Stimulated activated CD4-positive, alpha-beta T cell treated with anti-CD3 and anti-CD28 coated beads, Interleukin-15, amount 100 ng/mL, for 48 hours (primary cell): ENCODE measurements at places on chromosomes 2 and 18.

GRCh38 chr2:42250925-42251324, 81.8 kb downstream of the EML4 start:
- DNase-seq: no peak

DNA sequence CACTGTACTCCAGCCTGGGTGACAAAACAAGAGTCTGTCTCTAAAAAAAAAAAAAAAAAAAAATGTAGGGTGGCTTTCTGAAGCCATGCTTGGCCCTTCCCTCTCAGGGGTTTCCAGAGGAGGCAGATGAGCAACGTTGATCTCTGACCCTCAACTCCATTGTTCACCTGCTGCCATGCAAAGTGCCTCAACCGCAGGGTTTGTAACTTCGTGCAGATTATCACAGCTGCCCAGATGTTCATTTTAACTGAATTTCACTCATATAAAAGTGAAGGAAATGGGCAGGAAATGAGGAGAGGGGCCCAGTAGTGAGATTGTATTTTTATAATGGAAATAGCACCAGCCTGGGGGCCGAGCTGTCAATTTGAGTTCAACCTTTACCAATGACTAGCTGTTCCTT, 14.9 kb upstream of the B3GNT2 start:
- no peak for DNase-seq

GRCh38 chr2:226795281-226796011, 4.2 kb downstream of the IRS1 start:
- no peak for DNase-seq

- DNase-seq: peak; percentile 37
Observed at GRCh38 chr2:230714136-230714480, 1.5 kb downstream of the CAB39 start.

GRCh38 chr2:127096718-127097470, 10.1 kb downstream of the BIN1 start:
- DNase-seq: no peak

DNA sequence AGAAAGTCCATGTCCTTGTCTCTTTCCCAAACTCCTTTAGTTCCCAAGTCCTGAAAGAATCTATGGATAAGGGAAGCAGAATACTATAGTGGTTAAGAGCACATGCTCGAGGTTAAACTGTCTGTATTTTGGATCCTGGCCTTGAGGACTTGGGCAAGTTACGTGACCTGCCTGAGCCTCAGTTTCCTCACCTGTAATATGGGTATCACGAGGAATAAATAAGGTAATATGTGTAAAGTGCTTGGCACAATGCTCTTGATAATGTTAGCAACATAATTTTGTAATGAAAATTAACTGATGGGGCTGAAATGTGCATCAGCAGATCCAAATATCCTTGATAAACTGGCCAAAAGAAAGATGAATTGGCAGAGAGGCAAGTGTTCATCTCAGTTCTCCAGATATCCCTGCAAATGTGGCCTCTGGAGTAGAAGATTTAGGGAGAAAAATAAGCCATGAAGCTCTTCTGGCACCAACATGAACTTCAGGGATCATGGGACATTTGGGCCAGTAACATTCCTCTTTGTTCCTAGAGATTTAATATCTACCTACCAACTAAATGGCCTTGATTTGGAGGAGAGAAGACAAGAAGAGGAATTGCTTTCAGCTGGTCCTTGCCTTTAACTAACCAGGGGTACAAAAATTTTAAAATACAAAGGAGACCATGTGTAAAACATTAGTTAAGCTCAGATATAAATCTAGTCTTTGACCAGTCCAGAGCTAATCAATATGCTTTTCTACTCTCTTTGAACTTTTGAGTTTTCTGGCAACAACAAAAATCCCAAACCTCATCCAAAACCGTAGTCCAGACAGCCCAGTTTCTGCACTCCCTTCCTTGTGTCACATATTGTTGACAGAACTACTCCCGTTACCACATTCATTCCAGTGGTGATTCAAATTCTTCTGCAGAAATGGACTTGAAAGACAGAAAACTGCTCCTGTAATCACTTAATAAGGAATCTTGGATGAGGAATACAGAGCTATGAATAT, 52.7 kb upstream of the EML4 start:
- DNase-seq: no peak

- no peak for DNase-seq
Observed at GRCh38 chr2:155902635-155903034, 429.9 kb downstream of the NR4A2 start.

DNA sequence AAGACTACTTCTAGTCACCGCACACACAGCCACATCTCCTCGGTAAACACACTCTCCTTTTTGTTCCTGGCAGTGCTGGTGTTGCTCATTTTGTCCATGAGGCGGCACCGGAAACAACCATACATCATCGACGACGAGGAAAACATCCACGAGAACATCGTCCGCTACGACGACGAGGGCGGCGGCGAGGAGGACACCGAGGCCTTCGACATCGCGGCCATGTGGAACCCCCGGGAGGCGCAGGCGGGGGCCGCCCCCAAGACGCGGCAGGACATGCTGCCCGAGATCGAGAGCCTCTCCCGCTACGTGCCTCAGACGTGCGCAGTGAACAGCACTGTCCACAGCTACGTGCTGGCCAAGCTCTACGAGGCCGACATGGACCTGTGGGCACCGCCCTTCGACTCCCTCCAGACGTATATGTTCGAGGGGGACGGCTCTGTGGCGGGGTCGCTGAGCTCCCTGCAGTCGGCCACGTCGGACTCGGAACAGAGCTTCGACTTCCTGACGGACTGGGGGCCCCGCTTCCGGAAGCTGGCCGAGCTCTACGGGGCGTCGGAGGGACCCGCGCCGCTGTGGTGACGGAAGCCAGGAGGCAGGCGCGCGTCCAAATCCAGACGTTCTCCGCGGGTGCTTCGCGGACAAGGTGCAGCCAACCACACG, 221.0 kb downstream of the CDH20 start:
- no peak for DNase-seq

DNA sequence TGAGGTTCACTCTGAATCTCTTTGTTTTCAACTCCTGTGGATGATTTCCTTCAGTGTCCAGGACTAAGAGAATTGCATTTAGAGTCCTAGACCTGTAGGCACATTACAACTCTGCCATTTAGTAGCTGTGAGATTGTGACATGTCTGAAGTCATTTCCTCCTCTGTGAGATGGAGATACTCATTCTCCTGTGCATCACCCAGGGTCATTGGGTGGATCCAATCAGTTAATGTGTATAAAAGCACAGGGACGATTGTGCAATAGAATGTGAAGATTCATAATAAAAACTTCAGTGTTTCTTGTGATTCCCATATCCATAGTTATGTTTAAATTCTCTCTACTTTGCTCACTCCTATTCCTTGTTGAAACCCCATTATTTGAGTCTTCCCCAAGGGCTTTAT, 113.6 kb downstream of the DIS3L2 start:
- no peak for DNase-seq

DNA sequence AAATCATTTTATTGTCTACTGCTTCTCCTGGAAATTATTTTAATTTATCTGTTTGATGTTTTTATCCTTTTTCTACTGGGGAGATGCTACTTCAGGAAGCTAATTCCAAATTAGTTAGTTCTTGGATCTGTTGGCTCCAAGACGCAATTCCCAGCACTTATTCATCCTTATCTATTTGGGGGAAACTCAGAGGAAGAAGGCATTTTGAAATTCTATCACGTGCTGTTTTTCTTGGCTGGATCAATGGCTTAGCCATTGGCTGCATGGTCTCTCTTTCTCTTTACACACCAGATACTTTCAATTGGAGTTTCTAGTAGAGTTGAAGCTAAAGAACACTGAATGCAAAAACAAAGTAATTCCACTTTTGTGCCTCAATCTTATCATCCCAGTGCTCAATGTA, 98.3 kb downstream of the RAPGEF4 start:
- no peak for DNase-seq

DNA sequence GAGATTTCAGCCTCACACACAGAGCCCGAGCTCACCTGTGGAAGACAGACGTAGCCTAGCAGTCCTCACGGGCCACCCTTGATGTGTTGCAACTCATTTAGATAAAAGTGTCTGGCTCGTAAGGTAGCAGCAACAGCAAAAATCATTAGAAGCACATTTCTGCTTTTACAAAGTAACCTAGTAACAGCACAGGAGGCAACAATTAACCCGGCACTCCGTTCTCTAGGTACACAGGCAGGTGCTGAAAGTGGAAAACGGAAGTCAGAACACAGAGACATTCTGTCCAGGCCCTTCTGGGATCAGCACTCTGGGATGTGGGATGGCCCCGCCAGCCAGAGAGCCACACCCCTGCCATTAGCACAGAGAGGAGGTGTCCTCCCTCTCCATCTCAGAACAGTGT, 99.3 kb downstream of the KLHL29 start:
- no peak for DNase-seq

DNA sequence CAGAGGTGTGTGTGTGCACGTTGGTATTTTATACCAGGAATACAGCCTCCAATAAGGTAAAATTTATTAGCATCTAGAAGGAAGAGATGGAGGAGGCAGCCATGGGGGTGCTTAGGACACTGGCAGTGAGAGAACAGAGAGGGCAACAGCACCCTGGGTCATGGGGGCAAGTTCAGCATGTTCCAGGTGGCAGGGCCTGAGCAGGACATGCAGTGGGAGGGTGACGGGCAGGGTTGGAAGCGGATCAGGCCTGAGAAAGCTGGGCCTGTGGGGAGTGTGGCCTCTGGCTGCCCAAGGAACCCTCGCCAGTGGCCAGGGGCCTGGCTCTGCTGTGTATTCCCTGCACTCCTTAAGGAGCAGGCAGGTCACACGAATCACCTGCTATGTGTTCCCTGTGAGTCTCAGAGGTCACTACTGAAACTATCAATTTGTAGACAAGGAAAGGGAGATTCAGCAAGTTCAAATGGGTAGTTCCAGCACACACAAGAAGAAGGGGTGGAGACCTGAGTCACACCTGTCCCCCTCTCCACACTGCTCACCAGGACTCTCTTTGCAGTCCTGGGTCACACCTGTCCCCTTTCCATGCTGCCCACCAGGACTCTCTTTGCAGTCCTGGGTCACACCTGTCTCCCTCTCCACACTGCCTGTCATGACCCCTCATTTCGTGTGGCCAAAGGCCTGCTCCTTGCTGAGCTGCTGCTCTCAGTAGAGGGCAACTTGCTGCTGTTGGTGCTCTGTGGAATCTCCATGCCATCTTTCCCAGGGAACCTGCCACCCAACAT, 463.9 kb upstream of the HS6ST1 start:
- DNase-seq: no peak

GRCh38 chr2:28981016-28981441, at the start of gene TOGARAM2:
TOGARAM2 (plus strand) TSS chr2:28981298; CDS start chr2:28994835, 13,537 bp downstream.
- DNase-seq: no peak

GRCh38 chr2:238289574-238289973, 1.2 kb upstream of the PER2 start:
- DNase-seq: no peak

DNA sequence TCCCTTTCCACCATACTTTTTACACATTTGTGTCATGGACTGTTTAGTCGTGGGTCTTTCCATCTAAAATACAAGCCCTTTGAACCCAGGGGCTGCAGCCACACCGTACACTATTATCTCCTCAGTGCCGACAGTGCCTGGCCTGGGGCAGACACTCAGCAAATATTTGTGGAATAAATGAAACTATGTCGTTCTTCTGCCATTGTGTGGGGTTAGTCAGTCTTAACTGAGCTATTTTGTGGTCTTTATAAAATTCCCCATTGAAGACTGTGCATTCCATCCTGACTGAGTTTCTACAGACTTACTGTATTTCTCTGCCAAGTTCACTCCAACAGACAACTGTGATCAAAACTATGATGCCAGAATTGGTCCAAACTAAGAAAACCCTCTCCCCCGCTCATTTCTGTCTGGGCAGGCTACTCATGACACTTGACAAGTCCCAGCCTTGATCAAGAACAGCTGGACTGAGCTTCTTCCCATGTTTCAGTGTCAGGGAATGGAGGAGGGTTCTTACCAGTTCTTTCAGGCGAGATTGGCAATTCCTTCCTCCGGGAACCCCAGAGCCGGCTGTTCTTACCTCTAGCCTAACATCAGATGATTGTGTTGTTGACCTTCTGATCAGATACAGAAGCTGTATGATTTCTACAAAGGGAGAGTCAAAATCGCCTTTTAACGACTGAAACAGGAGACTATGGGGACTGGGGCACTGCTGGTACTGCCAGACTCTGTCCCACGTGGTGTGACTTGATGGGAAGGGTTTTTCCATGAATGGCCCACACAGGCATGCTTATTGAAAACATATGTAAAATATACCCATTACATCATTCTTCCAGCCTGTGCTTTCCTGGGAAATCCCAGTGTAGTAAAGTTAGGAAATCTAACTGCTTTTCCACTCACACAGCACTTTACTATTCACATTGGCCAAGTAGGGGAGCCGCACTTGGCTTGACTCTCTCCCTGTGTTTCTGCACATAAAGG, 77.4 kb upstream of the NPAS2 start:
- DNase-seq: no peak

GRCh38 chr2:113218283-113219091, 44.7 kb downstream of the PSD4 start:
- DNase-seq: no peak

- no peak for DNase-seq
Observed at GRCh38 chr2:28364610-28365009, 28.0 kb upstream of the FOSL2 start.

- no peak for DNase-seq
Observed at GRCh38 chr2:237344942-237345341, 69.0 kb downstream of the COL6A3 start.

- DNase-seq: no peak
Observed at GRCh38 chr18:63218472-63218871, 101.1 kb downstream of the BCL2 start.

DNA sequence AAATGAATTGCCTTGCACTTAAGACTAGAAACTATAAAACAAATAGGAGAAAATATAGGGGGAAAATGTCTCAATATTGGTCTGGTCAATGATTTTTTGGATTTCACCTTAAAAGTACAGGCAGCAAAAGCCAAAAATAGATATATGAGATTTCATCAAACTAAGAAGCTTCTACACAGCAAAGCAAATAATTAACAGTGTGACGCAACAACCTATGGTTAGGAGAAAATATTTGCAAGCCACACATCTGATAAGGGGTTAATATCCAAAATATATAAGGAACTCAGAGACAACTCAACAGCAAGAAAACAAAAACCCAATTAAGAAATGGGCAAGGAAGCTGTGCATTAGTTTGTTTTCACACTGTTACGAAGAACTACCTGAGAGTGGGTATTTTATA, 89.1 kb downstream of the MAIP1 start:
- no peak for DNase-seq

- no peak for DNase-seq
Observed at GRCh38 chr2:174510583-174511189, 23.9 kb upstream of the GPR155 start.

GRCh38 chr2:157415591-157416101, 28.2 kb downstream of the CYTIP start:
- DNase-seq: no peak

- DNase-seq: no peak
Observed at GRCh38 chr2:27094353-27094984, 7.9 kb downstream of the KHK start.

GRCh38 chr2:232336981-232337720, 41.4 kb upstream of the ALPP start:
- DNase-seq: no peak

DNA sequence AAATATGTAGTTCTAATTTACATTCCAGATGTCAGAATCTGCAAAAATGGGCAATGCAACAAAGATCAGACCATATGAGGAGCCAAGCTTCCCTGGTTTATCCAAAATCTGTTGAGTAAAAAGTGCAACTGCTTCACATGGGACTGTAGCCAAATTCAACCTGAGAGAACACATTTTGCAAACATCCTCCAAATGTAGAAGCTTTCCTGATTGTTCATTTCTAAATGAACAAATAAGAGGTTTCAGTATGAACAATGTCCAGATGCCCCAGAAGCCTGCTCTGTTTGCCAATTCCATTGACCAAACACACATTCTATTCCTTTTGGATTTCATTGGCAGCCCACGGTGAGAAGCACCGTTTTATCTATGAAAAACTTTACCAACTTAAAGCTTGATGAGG, 117.9 kb upstream of the OSR1 start:
- no peak for DNase-seq
